Mammary epithelial cell (primary cell): ENCODE measurements at places on chromosomes 7 and 10.

DNA sequence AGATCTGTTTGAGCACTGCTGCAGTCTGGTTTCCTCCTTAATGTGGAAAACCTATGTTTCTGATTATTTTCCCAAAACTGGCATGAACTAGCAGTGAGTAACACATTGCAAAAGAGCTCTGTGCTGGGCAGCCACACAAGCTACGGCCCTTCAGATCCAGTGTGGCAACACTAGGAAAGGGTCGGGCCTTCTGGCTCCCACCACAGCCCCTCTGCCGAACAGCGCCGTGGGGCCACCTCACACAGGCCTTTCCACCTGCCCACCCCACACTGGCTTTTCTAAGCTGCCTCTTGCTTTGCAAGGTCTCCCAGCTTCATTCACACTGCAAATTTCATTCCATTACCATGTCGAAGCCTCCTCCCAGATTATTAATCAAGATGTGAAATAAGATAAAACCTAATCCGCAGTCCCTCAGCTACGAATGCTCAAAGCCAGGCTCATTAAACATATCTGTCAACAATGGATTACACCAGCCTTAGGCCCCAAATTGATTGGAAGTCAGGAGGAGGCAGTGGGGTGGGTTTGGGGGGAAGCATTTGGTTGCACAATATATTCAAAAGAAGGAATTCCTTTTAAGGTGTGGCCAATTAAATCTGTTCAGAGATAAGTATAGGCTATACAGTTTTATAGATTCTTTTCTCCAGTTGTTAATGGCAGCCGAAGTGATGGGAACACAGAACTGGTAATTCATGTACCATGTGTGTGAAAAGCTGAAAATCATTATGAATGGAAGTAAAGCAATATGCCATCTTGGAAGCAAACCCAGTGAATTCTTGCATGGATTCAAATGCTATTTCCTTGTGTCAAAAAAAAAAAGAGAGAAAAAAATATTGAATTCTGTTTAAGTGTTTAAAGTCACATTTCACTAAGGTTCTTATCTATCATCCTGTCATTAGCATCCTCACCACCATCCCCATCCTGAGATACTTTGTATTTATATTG, 223.7 kb downstream of the MTERF1 start:
- DNase-seq = no peak

DNA sequence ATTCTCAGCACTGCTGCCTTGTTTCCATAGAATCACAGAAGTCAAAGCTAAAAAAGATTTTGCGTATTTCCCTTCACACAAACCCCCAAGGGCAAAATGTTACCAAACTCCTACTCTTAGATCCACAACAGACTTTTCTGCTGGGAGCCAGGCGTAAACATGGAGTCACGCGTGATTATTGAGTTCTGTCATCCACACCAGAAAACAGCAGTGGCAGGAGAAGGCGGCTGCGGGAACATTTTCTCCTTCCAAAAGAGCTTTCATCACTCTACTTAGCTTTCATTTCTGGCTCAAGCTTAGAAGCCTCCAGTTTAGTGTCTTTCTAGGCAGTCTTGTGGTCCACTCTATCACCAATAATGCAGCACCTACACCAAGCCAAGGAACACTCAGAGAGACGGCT, 712.9 kb upstream of the NRP1 start:
- no peak for DNase-seq

DNA sequence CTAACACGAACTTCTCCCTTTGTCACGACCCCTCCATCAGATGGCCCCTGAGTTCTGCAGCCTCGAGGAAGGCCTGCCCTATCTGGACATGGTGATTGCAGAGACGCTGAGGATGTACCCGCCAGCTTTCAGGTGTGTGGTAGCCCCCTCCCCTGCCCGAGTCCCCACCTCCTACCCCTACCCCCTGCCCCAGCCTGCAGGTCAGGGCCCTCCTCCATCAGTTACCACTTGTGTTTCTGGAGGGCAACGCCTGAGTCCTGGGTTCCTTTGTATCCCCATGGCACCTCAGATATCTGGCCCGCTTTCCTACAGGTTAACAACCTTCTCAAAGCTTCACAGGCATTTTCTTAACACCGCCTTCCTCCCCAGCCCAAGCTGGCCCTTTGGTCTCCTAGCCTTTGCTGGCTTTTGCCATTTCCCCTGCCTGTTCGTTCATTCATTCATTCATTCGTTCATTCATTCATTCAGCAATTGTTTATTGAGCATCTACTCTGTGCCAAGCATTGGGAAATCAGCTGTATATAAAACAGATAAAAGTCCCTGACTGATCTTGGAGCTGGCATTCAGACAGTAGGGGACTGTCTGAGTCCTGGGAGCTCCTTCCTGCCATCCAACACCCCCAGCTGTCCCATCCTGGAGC, 55.6 kb downstream of the PARP12 start:
- DNase-seq = no peak

DNA sequence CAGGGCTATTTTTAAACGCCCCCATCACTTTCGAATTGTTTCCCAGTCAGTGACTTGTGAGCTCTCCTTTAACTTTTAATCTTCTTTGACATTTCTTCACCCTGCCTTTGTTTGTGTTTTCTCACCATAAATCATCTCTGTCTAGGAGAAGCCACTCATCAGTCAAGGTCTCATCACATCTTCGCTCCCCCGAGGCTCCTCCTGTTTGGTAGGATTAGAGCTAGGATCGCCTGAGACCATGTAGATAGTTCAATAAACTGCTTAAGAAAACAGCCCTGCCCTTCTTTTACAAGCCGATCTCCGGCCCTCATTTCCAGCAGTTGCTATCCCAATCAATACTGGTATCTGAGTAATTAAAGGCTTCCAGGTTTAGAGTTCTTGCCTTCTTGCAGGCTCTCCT, 472.8 kb upstream of the ADARB2 start:
- no peak for DNase-seq

DNA sequence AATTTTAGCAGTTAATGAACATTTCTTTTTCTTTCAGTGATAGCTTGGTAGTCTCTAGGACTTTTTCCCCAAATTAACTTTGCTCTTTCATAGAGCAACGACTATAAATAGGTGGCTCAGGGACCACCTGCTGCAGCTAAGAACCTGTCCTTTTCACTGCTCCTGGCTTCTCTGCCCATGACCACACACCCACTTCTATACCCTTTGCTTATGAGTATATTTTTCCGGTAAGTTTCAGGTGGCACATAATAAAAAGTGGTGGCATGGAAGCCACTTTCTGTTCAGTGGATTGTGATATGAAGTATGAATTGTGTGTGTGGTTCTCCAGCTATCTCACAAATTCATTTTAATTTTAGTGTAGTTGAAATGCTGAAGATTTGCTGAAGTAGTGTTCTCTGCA, 1.2 kb downstream of the ING3 start:
- no peak for DNase-seq

GRCh38 chr7:48681006-48681405, 243.3 kb upstream of the CDC14C start:
- peak; percentile 47 for DNase-seq

GRCh38 chr7:155998328-155998691, 186.0 kb upstream of the SHH start:
- no peak for DNase-seq

GRCh38 chr7:47816647-47817046, 131.6 kb downstream of the PKD1L1 start:
- DNase-seq = peak; percentile 39

DNA sequence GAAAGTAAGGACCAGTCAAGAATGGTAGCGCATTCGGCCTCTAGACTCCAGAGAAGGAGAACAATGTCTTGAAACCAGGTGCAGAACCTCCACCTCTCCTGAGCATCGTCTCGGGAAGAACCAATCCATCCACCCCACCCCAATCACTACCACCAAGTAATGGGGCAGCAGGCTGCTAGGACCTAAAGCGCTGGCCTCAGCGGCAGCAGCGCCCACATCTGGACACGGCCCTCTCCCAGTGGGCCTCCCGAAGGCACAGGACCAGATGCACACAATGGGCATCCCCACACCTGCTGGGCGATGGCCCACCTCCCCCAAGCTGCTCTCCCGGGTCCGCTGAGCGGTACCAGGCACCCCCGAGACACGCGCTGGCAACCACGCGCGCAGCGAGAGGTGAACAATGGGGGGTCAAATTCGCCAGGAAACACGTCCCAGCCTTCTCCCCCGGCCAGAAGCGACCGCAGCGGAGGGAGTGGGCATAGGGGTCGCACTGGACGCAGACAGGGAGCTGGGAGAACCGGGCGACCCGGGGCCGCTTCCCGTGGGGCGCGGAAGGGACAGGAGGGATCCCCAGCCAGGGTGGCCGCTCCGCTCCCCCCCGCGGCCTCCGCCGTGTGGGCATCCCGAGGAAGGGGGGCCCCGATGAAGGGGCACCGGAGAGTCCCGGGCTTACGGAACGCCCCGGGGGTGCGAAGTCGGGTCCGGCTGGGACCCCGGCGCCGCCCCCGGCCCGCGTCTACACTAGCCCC, 506 bp downstream of the CTTNBP2 start:
- DNase-seq = no peak

DNA sequence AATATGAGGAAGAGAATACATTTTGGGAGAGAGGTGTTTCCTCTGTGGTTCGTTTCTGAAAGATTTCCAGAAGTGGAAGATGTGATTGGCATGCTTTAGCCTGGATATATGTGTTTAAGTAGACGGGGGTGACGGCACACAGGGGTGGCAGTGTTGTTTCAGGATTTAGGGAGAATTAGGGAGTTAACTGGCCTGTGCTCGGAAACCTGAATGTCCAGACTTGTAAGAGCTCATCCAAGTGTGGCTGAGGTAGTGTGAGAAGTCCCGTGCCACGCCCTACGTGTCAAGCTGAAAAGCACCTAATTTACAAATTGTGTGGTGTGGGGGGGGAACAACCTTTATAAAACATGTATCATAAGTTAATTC, 1.1 kb downstream of the RALA start:
- DNase-seq = peak; percentile 77

DNA sequence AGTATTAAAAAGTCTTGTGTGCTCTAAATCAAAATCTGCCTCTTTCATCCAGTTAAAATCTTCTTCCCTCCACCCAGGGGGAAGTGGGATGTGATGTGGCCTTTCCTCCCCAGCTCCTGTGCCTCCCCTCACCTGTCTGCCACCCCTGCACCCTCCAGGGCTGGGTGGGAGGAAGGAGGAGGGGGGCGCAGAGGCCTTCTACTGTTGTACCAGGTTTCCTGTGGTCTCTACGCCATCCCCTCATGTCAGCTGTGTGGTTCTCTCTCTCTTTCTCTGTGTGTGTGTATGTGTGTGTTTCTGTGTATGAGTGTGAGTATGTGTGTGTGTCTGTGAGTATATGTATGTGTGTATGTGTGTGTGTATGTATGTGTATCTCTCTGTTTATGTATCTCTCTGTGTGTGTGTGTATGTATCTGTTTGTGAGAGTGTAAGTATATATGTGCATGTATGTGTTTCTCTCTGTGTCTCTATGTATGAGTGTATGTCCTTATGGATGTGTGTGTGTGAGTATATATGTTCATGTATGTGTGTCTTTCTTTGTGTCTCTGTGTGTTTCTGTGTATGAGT, 45.5 kb upstream of the C10orf71 start:
- no peak for DNase-seq

- DNase-seq = no peak
Measured at GRCh38 chr7:30679664-30680063, 2.6 kb downstream of the CRHR2 start.

DNA sequence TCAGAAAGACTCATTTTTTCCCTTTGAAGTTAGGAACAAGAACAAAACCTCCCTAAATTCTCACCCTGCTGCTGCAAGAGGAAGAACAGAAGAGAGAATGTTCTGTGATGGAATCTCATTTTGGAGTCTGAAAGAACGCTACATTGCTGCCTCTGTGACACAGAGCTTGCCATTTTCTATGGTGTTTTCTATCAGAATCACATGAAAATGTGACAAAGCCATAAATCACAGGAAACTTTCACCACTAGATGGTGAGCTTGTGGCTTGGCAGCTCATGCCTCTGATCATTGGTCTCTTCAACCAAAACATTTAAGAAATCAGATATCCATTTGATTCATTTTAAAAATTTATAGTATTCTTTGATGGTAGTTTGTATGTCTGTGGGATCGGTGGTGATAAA, 82.9 kb downstream of the CADPS2 start:
- DNase-seq = peak; percentile 20

DNA sequence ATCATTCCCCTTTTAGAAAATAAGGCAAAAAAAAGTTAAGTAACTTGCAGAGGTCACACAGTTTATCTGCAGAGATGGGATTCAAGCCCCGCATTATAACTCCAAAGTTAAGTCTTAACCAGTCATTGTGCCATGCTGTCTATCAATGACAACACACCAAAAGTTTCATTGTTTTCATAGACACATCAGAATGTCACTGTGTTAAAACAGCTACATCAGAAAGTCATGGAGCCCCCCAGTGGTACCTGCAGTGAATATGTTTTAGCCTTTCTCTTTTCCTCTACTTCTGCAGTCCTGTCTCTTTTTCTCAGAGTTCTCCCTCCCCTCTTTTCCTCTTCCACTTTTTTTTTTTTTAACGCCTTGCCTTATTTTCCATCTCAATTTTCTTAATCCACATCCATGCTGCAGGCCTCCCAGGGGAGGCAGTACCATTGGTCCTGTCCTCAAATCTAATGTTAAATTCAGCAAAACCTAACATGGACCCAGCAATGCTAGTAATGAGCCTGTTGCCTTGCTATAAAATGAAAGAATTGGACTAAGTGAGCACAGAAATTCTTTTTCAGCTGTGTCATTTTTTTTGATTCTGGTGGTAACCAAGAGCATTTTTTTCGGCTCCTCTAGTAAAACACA, 3.8 kb upstream of the NRCAM start:
- DNase-seq = peak; percentile 22

DNA sequence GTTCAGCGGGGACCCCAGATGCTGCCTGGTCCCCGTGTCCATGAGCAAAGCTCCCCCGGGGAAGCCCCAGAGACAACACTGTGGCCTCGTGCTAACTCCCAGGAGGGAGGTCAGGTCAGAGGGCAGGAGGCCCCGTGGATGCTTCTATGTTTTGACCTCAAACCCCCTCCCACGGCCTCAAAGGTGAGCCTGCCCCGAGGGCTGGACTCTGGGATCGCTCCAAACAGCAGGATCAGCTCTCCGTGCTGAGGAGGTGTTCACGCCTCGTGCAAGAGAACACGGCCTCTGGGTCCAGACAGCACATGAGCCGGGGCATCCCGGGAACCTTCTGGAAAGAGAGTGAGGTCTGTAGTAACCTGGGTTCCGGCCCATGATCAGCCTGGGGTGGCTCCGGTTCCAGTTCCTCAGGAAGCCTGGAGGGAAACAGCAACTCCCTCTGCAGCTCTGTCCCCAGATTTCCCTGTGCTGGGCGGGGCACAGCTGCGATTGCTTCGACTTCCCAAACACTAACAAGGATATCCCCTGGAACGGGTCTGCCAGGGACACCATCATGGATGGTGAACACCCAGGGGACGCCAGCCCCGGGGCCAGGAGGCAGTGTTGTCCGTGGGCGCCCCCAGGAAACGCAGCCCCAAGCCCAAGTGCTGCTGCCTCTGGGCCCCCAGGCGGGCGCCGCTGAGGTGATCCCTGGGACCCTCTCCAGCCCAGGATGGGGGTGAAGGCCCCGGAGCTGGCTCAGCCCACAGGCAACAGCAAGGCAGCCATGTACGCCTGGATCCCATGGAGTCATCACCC, 18.0 kb upstream of the INPP5A start:
- DNase-seq = no peak
